ENCODE measurements at places on chromosomes 11 and 22.

- DNase-seq: no peak
These were observed 76.1 kb downstream of the PRR5L start for GRCh38 chr11:36372101-36372771.

- no peak for DNase-seq
These were observed 4.0 kb downstream of the SULT4A1 start for GRCh38 chr22:43858156-43858895.

DNA sequence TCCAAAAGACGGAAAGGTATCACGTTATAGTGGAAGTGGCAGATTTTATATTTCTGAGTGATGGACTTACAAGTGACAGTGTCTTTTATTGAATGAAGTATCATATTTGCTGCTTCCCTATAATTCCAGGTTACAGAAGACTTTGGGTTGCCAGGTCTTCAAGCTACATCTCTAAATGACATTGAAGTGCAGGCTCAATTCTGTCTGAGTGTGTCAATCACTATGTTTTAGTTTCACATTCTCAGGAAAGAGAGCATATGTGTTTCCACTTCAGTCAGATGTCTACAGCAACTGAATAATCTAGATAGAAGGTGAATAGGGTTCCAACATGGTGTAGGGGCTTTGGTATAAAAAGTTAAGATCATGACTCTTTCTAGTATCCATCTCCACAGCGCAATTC is 492.7 kb upstream of the API5 start:
- DNase-seq: no peak

- no peak for DNase-seq
These were observed 99.6 kb upstream of the GRAMD1B start for GRCh38 chr11:123330471-123330870.

- no peak for DNase-seq
These were observed 166.7 kb downstream of the ST3GAL4 start for GRCh38 chr11:126522152-126522551.

- DNase-seq: no peak
These were observed 17.9 kb downstream of the RBM4B start for GRCh38 chr11:66659763-66660162.

DNA sequence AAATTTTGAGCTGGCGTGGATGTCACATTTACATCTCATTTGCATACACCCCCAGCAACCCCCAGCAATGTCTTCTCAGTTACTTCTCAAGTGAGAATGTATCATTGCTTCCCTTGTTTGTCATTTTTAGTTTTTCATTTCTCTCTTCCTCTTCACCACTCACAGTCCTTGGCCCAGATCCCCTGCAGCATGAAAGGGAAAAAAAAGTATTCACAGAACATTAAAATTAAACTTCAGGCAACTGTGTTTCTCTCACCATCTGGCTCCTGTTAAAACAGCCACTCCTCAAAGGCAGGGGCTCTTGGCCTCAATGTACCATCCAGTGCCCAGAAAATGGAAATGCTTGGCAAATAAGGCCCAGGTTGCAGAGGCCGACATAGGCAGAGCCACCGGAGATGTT is 126.8 kb downstream of the CTNND1 start:
- DNase-seq: no peak

DNA sequence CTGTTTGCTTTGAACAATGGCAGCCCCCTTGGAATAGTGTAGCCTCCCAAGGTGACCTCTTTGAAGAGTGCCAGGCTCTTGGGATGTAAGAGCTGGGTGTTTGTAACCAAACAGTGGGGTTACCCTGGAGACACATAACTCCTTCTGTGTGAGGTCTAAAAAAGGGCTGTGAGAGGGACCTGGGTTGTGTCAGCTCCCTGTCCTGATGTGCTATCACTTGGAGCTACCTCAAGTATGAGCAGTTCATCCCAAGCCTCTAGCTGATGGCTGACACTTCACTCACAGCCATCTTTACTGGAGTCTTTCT is 40.2 kb downstream of the TSPAN18 start:
- DNase-seq: no peak

- no peak for DNase-seq
These were observed 397 bp upstream of the CD44 start for GRCh38 chr11:35138606-35138942.

GRCh38 chr11:18522388-18522787 is 4.4 kb downstream of the TSG101 start:
- DNase-seq: no peak

DNA sequence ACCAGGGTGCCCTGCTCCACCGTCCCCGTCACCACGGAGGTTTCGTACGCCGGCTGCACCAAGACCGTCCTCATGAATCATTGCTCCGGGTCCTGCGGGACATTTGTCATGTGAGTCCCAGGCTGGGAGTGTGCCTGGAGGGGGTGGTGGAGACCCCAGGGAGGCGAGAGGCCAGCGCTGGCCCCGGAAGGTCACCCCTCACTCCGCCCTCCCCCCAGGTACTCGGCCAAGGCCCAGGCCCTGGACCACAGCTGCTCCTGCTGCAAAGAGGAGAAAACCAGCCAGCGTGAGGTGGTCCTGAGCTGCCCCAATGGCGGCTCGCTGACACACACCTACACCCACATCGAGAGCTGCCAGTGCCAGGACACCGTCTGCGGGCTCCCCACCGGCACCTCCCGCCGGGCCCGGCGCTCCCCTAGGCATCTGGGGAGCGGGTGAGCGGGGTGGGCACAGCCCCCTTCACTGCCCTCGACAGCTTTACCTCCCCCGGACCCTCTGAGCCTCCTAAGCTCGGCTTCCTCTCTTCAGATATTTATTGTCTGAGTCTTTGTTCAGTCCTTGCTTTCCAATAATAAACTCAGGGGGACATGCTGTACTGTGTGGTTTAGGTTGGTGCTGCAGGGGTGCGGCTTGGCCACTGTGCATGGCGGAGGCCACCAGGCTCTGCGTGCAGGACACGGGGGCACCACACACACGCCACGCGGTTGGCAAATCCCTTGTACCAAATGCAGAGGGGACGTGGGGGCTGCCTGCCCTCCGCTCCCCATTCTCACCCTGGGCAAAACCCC is 35.4 kb downstream of the MUC2 start:
- no peak for DNase-seq

- no peak for DNase-seq
These were observed 108.4 kb upstream of the CSNK2A3 start for GRCh38 chr11:11461473-11461872.

DNA sequence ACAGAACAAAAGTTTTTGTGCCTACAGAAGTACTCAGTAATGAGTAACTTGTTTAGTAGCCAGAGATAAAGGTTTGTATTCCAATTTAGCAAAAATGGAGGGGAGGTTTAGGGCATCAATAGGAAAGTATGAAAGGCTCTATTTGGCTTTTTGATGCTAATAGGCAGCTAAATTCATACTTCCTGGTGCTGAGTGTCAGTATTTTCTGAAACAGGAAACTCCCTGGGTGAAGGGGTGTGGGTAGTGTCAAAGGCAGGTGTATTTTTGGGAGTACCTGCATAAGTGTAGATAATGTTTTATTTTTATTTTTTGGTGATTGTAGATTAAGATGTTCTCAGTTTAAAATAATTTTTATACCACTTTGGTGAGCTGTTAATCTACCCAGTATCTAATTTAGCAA is 29.3 kb upstream of the MMP7 start:
- no peak for DNase-seq

DNA sequence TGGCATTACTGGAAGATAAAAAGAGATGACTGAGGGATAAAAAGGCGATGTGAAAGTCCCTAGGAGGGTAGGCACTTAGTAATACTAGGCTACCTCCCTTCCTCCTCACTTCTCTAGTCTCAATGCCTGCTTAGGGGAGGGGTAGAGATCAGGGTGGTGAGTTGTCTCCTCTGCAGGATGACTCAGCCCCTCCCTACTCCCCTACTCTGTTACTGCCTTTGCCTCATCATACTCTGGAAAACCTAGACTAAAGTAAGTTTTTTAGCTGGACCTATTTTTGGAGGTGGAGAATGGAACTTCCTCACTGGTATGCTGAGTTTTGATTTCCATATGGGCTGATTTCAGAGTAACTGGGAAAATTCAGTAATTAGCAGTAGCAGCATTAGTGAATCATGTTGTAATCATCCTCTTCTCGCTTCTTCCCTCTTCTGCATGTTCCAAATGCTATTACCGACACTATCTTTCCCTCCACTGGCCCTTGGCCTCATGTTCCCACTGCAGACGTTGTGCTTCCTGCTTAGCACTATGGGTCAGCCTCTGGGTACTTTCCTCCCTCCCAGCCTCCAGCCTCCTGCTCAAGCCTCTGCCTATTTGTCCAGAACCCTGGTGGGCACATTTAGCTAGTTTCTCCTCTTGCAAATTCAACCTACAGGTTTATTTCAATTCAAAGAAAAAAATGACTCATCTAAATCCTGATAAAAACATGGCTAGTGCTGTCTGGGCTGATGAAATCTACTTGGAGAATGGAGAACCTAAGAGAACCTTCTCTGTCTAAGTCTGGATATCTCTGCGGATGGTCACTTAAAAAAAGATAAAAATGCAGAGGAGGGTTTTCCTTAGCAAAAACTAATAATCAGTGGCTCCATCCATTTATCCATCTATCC is 281.7 kb downstream of the ST3GAL4 start:
- no peak for DNase-seq

DNA sequence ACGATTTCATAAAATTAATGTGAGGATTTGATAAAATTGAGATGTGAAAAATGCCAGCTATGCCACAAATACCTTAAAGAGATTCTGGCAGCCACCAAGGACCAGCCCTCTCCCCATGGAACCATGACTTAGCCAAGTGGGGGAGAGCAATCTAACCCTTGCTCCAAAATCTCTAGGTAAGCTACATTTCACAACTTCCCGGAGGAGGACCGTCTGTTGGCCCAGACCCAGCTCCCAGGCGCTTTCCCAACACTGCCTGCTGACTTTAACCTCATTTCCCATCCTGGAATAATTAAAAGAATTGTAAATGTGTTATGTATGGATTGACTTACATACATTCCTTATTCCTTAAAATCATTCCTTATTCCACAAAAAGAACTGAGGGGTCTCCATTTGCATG is 47.5 kb upstream of the TENM4 start:
- DNase-seq: no peak

- DNase-seq: no peak
These were observed 33.2 kb downstream of the TBX1 start for GRCh38 chr22:19793661-19794310.

GRCh38 chr22:26828311-26828710 is 170.9 kb downstream of the MIAT start:
- no peak for DNase-seq

DNA sequence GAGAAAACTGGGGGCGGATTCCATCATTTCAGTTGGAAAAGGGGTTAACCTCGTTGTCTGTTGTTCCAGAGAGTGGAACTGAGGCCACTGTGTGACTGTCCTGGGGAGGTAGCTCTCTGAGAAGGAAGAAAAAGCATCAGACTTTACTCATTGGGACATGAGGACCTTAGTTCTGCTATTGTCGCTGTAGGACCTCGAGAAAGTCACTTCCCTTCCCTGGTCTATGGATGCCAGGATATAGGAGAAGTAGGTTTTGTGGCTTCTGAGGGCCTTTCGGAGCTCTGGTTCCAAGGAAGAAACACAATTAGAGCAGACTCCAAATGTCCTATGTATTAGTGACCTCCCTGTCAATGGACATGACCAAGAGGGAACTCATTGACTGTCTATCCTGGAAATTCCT is 6.2 kb downstream of the MYO18B start:
- DNase-seq: no peak

- DNase-seq: no peak
These were observed 1.7 kb downstream of the SBF1 start for GRCh38 chr22:50473088-50473487.

- no peak for DNase-seq
These were observed 93.6 kb upstream of the CD44 start for GRCh38 chr11:35045236-35045820.

- DNase-seq: no peak
These were observed 40.8 kb upstream of the ST14 start for GRCh38 chr11:130118636-130119387.

- no peak for DNase-seq
These were observed 7.8 kb upstream of the TMEM216 start for GRCh38 chr11:61384271-61385242.

DNA sequence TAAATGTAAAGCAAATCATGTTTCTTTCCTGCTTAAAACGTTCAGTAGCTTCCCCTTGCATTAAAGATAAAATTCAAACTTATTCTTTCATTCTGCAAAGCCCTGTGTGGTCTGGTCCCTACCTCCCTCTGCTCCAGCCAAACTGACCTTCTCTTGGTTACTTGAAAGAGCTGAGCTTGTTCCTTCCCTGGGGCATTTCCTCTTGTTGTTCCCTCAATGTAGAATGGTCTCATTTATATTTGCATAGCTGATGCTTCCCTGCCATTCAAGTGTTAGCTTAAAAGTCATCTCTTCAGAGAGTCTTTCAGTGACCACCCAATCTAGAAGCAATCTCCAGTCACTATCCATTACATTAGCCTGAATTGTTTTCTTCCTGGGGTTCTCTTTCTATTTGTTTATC is 1618.5 kb upstream of the TENM4 start:
- DNase-seq: no peak

DNA sequence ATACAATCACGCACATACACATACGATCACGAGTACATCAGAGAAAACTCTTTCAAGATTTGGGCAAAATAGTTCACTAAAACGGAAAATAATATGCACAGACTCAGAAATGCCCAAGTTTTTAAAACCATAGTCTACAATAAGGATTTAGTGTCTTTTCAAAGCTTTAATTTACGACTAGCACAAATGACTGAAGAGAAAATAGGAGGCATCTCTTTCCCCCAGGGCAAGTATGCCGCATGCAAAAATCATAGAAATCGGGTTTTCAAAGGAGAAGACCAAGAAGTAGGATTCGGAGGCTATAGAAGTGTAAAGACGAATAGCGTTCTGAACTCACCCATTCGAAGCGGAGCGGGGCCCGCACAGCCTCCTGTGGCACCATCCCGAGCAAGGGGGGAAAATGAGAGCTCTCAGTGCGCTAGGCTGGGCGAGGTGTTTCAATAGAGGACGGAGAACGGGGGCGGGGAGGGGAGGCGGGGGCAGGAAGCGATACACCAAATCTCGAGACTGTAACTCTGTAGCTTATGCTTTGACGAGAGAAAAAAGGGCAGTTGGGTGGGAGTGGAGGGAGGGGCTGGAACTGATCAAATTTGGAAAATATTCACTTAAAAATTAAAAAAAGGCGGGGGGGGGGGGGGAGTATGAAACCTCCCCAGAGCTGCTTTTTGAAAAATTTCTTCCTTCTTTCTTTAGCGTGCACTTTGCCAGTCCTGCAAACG is 15.8 kb downstream of the BLID start:
- DNase-seq: no peak

DNA sequence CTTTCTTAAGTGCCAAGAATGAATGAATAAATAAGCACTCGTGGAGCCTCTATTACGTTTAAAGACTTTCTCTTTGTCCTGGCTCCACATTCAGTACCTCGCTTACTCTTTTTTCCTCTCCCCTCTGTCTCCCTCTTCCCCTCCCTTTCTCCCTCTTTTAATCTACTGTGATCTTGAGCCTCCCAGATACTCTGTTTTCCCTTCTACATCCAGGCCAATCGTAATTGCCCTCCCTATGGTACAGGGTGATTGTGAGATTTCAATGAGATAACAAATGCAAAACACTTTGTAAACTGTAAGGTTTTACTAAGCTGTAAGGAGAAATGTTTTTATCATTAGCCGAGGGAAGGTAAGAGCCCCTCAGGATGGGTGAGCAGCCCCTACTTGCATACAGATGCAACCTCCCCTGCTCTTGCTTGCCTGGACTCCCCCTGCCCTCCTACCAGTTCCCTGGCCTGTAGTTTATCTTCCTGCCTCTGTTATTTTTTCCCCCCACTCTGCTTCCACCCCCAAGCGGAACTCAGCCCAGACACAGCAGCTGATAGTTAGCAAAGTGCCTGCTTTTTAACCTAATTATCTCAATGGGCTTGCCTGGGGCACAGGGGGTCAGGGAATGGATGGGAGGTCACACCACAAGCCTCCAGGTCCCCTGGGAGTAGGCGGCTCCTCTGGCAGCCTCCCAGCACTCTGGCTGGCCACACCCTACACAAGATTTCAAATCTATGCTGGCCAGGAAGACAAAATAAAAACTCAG is 76.9 kb upstream of the CADM1 start:
- DNase-seq: no peak

All from GM19239 (cell line).